ENCODE measurements at places on chromosomes 5 and 9.

DNA sequence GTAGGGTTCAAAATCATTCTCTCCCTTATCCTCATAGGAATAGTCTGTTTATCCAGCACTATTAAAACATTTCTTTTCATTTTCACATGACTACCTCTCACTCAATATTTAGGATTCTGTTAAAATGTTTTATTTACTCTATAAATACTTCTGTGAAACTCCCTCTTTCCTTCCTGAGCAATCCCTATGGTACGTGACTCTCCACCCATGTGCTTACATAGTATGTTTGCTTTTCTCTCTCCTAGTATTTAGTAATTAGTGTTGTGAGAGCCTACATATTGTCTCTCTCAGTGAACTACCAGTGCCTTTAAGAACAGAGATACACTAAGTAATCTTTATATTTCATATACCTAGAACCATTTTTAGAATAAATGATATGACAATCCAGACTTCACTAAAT lies 46.0 kb downstream of the PTPRD start:
- no peak for DNase-seq

GRCh38 chr9:2029666-2030170 lies 14.6 kb downstream of the SMARCA2 start:
- no peak for DNase-seq

DNA sequence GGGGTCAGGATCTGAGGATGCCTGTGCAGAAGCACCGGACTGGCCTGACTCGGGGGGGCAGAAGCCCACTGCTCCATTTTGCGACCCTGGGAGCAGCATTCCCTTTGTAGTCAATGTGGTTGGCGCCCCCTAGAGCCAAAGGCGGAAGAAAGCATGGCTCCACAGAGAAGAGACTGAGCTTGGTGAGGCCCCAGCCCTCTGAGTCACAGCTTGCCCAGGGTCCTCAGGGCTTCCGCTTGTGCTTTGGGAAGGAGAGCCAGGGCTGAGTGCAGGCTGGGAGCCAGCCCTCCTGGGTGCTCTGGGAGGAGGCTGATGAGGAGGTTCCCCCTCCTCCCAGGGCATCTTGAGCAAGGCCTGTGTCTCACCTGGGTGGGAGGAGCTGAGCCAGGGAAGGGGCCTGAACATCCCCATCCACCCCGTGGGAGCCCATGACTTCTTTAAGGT lies 5.5 kb upstream of the AQP3 start:
- DNase-seq: peak; percentile 70

DNA sequence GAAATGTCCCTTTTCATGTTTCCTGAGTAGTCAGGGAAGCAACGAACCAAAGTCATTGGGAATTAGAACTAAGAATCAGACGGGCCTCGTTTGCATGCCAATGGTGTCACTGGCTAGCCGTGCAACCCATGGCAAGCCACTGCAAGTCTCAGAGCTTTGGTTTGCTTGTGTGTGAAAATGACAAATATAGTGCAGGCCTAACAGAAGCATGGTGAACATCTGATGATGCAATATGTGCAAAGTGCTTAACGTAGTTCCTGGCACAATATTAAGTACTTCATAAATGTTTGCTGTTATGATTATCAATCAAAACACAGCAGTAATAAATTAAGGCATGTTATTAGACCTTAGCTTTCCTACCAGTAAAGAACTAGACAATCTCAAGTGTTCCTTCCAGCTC lies 118.0 kb upstream of the TRIM32 start:
- DNase-seq: no peak

GRCh38 chr9:123039617-123040219 lies 6.3 kb downstream of the GPR21 start:
- no peak for DNase-seq

DNA sequence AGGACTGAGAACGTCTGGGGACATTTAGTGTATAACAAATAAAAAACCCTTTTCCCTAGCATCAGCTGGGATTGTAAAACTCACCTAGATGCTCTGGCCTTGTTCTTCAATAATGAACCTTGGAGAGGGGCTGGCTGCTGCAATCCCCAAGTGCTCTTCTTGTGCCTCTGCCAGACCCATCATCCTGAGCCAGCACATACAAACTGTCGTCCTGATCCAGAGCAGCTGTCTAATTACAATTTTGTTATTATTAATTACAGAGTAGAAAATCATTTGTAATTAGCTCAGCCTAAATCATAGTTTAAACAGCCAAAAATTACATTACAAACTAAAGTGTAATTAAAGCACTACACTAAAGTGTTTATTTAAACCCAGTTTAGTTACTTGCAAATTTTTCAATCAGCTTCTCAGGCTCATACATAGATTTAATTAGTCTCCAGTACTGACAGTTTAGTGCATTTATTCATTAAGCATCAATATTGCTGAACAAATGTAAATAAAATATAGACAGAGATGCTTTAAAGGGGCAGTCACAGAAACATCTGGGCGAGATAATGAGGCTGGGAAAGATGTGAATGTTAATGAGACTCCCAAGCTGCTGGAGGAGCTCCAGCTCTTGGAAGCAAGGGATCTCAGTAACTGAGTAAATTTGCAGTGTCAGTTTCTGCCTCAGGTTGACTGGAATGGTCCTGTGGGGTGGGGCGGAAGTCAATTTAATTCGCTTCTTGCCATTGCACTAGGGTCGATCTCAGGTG lies 632.3 kb upstream of the TLE4 start:
- no peak for DNase-seq

DNA sequence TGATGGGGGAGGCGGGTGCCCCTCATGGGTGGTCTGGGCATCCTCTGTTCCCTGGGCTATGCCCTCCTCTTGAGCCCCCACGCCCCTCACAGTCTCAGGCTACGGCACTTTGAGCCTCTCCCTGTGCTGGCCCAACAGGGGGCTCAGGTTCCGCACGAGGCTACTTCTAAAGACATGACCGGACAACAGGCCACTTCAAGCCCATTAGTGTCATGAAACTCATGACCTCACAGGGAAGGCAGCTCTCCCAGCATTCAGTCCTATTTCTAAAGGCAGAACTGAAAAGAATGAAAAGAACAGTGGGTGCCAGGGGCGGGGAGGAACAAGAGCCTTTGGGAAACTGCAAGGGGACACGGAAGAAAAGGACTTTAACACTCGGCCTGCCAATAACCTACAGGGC lies 45.0 kb downstream of the COL23A1 start:
- peak; percentile 25 for DNase-seq

DNA sequence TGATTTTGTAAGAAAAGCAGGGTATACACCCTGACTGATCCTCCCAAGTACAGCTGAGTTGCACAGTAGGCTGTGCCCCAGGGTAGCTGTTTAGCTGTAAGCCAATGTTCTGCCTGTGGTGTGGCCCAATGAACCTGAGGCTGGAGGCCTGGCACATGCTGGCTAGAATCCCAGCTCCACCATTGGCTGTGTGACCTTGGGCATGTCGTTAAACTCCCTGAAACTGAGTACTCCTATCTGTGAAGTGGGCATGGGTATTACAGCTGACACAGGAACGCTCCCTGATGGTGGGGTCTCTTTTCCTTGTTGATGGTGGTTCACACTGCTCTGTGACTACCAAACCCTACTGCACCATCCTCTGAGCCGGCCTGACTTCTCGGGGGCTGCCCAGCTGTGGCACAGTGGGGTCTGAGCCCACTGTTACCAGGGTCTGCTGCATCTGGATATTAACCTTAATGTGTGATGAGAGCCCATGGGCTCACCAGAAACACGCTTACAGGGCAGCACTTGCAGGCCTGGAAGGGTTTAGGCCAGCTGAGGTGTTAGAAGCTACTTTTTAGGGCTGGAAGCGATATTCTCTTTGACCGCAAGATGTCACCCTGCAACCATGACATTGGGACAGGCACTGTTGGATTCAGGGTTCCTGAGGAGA lies 7.0 kb upstream of the GADD45G start:
- peak; percentile 78 for DNase-seq

- no peak for DNase-seq
Observed at GRCh38 chr9:21968331-21969010, 25.7 kb downstream of the CDKN2A start.

DNA sequence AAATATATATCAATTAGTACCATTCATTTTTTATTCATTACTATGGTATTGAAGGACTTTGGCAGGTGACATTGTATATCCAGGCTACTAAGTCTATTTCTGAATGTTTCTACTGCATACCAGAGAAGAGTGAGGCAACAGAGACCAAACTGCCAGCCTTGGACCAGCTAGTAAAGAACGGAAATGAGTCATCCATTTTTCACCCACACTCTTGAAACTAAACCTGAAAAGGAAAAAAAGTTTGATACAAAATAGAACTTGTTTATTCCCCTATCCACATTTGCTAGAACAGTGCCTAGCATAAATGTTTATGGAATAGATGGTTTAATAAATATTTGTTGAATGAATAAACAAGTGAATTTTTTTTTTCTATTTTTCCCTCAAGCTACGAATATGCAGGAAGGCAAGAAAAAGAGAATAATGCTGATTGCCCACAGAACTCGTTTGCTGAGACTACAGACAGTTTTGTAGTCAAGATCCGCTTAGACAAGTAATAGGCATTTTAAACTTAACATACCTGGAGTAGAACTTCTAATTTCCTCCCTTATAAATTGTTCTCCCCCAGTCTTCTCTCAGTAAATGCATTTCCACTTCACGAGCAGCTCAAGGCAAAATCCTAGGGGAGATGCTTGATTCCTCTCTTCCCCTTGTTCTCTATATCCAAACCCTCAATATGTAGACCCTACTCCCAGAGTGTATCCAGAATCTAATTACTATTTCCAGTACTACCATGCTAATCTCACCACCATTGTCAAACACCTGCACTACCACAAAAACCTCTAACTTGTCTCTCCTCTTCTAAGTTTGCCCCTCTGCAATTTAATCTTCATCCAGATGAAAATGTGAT lies 146.2 kb upstream of the RASA1 start:
- peak; percentile 83 for DNase-seq

GRCh38 chr9:134970198-134970597 lies 52.5 kb upstream of the FCN1 start:
- no peak for DNase-seq

- no peak for DNase-seq
Observed at GRCh38 chr9:130949188-130950038, 10.4 kb upstream of the FIBCD1 start.

DNA sequence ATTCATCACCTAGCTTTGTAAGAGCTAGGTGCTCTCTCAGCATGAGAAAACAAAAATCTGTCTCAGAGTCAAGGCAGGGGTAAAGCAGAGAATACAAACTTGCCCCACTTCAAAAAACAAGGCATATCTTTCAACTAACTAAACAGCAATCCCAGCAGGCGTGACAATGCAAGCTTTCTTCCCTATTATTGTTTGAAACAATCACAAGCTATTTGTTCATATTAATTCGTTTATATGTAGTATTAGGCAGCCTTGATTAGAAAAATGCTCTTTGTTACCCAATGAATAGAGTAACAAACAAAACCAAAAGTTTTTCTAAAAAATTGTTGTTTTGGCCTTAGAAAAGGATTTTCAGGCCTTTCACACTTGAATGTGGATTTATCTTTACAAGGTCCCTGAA lies 71.1 kb downstream of the LPAR1 start:
- DNase-seq: no peak

- DNase-seq: no peak
Observed at GRCh38 chr5:5487585-5488360, 65.3 kb downstream of the ICE1 start.

- no peak for DNase-seq
Observed at GRCh38 chr5:136089791-136090190, 42.9 kb upstream of the SMAD5 start.

GRCh38 chr9:136484153-136485048 lies 1.6 kb upstream of the SEC16A start:
- no peak for DNase-seq

- DNase-seq: no peak
Observed at GRCh38 chr9:128361296-128361985, 9.7 kb upstream of the URM1 start.
